Hepatocyte (in vitro differentiated cells): ENCODE measurements at places on chromosomes 4 and X. TPM values are rescaled to one million over a fixed set of nuclear protein-coding genes. Genes with fewer than 3 reads are reported as not detected.

DNA sequence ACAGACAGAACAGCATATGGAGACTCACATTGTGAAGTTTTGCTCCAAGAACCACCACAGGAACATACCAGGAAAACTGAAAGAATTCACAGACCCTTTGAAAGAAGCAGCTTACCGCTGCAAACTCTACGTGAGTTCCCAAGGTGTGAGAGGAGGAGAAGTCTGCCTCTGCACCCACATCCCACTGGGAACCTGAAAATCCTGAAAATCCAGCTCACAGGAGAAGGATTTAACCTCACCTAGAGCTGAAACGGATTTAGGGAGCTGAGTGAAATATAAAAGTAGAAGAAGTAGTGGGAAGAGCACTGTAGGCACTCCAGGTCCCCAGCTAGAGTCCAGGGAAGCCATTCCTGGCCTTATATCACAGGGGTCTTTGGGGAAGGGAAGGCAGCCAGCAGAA is 80.0 kb downstream of the FHIP1A start:
- H3K4me1 ChIP-seq: peaks cover 7% of the 10 kb centered on the region
- H3K27ac ChIP-seq: no peak overlapping the region
- H3K27me3 ChIP-seq: no peaks in the 10 kb centered on the region
- no peaks in the 10 kb centered on the region for H3K36me3 ChIP-seq
- H3K4me3 ChIP-seq: no peak overlapping the region
- DNase-seq: no peak

Gene SPP1
- 175 and 225 TPM in 2 replicates for total RNA-seq

GRCh38 chr4:39998659-39999345 is 21.1 kb upstream of the PDS5A start:
- DNase-seq: no peak
- no peaks in the 10 kb centered on the region for H3K36me3 ChIP-seq
- no peak overlapping the region for H3K4me3 ChIP-seq
- H3K27ac ChIP-seq: peak overlapping the region; percentile 19

Gene MAGEB2
- not detected in 2 replicates for total RNA-seq

DNA sequence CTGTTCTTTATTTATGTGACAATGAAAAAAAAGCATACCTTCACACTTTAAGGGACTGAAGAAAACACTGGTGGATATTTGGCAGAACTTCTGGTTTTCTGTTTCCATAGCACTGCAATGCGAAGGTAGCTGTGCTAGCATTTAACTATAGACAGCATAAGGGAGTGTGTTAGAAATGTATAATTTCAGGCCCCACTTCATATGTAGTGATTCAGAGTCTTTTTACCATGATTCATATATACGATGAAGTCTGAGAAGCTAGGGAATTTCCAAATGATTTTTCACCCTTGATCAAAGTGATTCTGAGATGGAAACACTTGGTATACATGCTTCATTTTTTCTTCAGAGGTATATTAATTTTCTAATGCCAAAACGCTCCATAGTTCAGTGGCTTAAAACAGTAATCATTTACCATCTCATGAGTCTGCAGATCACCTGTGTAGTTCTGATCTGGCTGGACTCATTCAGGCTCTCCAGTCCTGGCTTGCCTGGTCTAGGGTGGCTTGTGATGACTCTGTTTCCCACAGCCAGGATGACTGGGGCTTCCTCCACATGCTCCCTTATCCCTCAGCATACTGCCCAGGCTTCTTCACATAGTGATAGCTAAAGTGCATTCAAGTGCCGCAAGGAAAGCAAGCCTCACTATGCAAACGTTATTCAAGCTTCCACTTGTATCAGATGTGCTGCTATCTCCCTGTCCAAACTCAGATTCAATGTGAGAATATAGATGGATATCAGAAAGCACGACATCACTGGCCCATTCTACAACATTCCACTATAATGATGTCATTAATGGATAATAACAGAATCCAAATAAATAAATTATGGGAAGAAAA is 790.1 kb downstream of the TECRL start:
- H3K4me3 ChIP-seq: no peak overlapping the region
- no peak overlapping the region for H3K27ac ChIP-seq
- no peak for DNase-seq
- no peaks in the 10 kb centered on the region for H3K36me3 ChIP-seq
- no peaks in the 10 kb centered on the region for H3K27me3 ChIP-seq

Gene TLR6
- total RNA-seq: 1.1 and 2.6 TPM in 2 replicates

Gene VSIG4
- total RNA-seq: 5.3 and 8.8 TPM in 2 replicates
